ENCODE measurements at places on chromosomes 1 and 21.

DNA sequence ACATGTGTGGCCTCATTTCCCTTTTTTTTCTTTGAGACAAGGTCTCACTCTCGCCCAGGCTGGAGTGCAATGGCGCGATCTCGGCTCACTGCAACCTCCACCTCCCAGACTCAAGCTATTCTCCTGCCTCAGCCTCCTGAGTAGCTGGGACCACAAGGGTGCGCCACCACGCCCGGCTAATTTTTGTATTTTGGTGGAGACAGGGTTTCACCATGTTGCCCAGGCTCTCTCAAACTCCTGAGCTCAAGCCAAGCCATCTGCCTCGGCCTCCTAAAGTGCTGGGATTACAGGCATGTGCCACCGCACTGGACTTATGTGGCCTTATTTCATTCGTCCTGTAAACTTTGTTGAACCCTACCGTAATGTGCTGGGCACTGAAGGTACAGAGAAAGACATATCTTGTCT lies 569 bp upstream of the WARS2 start:
- peak; percentile 26 for DNase-seq

DNA sequence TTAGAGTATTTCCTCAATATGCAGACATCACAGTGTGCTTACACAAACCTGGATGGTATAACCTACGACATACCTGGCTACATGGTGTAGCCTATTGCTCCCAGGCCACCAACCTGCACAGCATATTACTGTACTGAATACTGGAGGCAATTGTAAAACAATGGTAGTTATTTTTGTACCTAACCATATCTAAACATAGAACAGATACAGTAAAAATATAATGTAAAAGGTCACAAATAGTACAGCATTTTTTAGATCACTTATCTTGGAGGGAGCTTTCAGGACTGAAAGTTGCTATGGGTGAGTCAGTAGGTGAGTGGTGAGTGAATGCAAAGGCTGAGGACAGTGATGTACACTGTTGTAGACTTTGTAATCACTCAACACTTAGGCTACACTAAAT lies 492.3 kb downstream of the MRPL39 start:
- no peak for DNase-seq

DNA sequence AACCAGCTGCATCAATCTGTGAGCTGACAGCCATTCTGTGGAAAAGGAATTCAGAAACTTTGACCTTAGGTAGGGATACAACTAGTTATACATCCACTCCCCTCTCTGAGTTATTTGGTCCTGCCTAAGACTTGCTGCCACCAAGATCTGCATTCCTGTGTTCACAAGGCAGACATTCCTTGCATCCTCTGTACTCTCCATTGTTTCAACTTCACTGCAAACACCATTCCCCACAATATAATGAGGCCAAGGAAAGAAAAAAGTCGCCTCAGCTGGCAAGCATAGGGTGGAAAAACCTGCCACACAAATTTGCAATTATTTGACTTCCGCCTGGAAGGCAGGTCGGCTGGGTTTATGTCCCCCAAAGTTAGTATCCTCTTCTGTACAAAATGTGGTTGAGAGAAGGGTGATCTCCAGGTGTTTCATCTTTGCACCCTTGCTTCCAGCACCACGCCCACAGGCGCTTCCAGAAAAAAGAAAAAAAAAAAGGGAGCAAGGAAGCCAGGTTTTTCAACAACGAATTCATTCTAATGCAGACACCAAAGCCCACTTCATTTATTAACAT lies 676 bp upstream of the CTTNBP2NL start:
- DNase-seq: no peak

GRCh38 chr1:36151134-36151844 lies 2.0 kb upstream of the TRAPPC3 start:
- no peak for DNase-seq

GRCh38 chr1:24951337-24951736 lies 21.3 kb upstream of the RUNX3 start:
- no peak for DNase-seq

DNA sequence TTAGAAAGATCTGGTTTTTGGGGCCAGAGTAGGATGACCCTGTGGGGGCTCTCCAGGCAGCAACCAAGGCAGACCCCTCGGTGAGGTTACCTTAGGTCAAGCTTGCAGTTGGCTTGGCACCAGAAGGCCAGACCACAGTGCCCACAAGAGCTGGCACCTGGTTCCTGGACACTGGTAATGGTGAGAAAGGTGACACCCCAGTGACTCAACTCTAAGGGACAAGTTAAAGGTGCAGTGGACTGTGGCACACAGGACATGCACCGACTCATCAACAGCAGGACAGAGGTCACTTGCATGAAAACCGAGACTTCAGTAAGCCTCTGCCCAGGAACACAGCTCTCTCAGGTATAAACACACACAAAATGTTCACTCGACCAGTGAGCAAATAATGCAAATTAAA lies 6.7 kb downstream of the LRRC38 start:
- no peak for DNase-seq

- DNase-seq: no peak
Measured at GRCh38 chr1:211870156-211870555, 39.6 kb upstream of the LPGAT1 start.

- DNase-seq: peak; percentile 85
Measured at GRCh38 chr1:111592389-111593361, 26.9 kb upstream of the RAP1A start.

GRCh38 chr1:230087717-230088105 lies 20.7 kb downstream of the GALNT2 start:
- no peak for DNase-seq

DNA sequence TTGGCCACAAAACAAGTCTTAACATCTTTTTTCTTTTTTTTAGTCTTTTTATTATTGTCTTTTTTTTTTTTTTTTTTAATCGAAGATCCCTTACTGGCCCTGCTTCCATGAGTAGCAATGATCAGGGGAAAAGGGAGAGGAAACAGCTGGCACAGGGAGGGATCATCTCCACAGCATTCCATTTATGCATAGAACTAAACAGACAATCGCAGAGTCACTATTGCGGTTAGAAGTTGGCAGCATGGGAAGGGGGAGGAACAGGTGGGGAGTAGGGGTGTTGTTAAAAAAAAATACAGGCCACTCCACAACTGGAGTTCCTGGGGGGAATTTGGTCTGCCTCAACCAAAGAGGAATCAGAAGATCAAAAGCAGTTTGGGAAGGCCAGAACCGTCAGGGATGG lies 55.4 kb downstream of the C1orf185 start:
- DNase-seq: no peak

DNA sequence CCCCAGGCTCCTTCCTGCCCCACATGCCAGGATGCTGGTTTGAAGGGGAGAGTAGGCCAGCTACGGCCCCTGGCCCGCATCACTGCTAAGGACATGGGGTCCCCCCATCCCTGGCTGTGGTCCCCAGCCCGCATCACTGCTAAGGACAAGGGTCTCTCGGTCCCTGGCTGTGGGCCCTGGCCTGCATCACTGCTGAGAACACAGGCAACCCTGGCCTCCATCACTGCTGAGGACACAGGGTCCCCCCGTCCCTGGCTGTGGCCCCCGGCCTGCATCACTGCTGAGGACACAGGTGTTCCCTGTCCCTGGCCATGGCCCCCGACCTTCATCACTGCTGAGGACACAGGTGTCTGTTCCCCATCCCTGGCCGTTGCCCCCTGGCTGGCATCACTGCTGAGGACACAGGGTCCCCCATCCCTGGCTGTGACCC lies 448 bp upstream of the OBSCN start:
- DNase-seq: no peak

DNA sequence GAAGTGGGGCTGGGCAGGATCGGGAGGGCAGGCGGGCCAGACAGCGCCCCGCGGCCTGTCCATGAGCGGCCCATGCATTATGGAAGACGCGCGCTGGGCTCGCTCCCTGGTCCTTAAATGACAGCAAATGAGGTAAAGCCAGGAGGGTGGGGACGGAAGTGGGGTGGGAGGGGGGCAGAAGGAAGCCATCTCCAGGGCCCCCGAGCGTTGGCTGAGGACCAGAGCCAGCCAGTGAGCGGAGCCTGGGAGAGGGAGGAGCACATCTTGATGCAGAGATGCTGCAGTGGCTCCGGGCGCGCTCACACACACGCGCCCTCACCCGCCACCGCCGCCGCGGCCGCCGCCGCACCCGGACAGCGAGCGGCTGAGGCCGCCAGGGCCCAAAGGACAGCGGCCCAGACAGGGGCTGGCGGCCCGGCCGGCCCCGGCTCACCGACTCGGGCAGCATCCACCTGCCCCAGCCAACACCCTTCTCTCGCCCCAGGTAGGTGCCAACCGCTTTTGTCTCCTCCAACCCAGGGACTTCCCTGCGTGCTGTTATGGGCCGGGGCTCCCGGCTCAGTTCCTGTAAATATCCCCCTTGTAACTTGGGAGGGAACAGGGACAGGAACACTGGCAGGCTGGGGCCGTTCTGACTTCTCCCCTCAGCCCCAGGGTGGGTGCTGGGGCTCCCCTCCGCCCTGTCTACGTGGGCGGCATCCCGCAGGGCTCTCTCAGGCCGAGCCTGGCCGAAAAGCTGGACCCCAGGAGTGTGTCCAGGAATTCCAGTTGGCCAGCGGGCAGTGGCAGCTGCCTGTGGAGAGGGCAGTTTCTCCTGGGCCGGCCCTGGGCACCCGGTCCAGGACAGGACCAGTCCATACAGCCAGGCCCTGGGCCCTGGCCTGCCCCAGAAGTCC lies at the start of gene CNTN2:
Gene CNTN2 (plus strand): TSS at position 302 of the 896 bp plus-strand sequence. CDS start 9,974 bp downstream, outside the sequence.
- no peak for DNase-seq

DNA sequence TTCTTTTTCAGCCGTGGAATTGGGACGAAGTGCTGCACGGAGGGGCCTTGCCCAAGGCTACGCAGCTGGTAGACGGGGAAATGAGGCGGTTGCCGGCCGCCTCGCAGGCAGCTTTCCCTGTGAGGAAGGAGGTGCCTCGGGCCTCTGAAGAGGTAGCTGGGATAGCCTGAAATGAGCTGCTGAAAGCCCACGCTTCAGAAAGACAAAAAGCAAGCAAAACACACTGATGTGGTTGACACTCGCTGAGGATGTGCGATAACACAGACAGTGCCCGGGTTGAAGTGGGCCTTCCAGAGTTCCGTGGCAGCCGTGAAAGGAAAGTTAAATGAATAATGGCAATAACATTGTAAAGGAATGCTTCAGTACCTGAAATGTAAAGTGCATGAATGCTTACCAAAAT lies 47.2 kb downstream of the S1PR1 start:
- DNase-seq: peak; percentile 27

GRCh38 chr1:54883349-54884102 lies 3.5 kb downstream of the DHCR24 start:
- no peak for DNase-seq

DNA sequence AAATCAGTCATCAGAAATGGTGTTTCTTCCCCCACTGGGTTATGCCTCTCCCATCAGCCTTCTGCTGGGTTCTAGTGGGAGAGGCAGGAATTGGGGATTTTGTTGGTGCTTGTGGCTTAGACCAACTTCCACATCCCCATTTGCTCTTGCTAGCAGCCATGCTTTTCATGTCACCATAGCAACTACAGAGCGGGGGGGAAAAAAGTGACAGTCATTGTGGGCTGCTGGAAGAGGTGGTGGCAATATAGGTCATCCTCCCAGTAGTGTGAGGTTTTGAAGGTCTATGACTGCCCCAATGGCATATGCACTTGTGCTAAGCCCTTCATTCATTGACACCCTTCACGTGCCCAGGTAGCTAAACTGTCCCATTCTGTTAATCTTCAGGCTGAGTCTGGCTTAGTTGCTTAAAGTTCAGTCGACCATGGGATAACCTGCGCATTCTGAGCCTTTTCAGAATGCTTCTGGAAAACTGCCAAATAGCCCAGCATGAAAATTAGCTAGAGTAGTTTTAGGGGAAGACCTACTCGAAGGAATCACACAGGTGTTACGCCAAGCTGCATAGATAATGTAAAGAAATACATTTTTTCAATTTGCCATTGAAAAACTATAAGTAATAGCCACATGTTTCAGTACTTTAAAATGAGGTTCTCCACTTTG lies 53.7 kb upstream of the ZNF326 start:
- DNase-seq: no peak

DNA sequence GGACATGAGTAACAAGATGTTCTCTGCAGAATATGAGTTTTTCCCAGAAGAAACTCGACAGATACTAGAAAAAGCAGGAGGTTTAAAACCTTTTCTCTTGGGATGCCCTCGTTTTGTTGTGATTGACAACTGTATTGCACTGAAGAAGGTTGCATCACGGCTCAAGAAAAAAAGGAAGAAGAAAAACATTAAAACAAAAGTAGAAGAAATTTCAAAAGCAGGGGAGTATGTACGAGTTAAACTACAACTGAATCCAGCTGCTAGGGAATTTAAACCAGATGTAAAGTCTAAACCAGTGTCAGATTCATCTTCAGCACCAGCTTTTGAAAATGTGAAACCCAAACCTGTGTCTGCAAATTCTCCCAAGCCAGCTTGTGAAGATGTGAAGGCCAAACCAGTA lies 92.5 kb downstream of the TTC3 start:
- DNase-seq: no peak

DNA sequence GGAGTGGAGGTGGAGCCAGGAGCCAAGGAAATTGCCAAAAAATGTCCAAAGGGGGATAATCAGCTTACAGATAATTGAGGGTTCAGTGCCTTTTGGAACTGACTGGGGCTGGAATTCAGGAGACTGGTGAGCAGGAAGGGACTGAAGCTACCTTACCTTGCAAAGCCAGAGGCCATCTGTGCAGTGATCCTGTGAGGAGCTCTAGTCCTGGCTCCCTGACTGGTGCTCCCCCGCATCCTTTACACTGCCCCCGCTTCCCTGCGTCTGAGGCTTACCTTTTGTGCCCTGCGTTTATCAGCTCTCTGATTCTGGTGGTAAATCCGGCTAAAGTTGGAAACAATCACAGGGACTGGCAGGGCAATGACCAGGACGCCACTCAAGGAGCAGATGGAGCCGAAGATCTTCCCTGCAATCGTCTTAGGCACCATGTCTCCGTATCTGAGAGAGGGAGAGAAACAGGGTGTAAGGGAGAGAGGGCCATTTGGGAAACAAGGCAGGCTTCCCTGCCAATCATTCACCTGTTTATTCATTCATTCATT lies 31.0 kb downstream of the DDX20 start:
- DNase-seq: no peak

GRCh38 chr1:157925419-157926166 lies 67.9 kb upstream of the KIRREL1 start:
- DNase-seq: no peak

GRCh38 chr1:47769983-47770382 lies 227.2 kb downstream of the TRABD2B start:
- no peak for DNase-seq

- DNase-seq: no peak
Measured at GRCh38 chr21:38955495-38955894, 149.8 kb downstream of the ETS2 start.

- DNase-seq: no peak
Measured at GRCh38 chr1:118021668-118022067, 92.1 kb downstream of the WDR3 start.

DNA sequence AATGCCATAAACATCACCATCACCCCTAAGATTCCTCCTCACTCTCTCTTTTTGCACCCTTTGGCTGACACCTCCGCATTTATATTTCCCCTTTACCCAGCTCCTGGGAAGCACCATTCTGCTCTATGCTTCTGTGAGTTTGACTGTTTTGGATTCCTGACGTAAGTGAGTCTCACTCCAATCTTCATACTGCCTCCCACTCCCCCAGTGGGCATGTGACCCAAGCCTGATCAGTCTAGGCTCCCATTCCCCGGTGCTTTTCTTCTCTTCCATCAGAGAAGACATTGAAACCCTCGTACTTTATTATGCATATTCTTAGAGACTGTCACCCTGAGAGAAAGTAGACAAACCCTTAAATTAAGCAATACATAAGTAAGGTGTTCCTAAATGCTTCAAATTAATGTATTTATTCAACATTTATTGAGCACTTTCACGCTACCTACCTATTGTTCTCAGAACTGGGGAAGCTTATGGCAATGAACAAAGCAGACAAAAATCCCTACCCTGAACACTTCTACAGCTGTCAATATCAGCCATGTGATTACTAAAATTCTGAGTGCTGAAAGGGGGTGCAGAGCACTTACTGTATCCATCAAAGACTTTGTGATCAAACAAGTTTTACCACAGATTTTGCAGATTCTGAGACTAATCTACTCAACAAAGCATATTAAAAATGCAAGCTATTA lies 43.4 kb upstream of the DIPK1A start:
- DNase-seq: no peak

Data from stimulated activated CD4-positive, alpha-beta T cell treated with anti-CD3 and anti-CD28 coated beads, Interleukin-1b, Interleukin-23, amount 100 ng/mL, for 24 hours (primary cell).